Trophoblast cell (in vitro differentiated cells and primary cell): ENCODE measurements at places on chromosomes 2 and 18.

GRCh38 chr2:79210274-79210917 lies 50.8 kb upstream of the REG3A start:
- DNase-seq: no peak

- no peak for DNase-seq
These were observed 19.3 kb upstream of the DSG2 start for GRCh38 chr18:31478688-31479087.

DNA sequence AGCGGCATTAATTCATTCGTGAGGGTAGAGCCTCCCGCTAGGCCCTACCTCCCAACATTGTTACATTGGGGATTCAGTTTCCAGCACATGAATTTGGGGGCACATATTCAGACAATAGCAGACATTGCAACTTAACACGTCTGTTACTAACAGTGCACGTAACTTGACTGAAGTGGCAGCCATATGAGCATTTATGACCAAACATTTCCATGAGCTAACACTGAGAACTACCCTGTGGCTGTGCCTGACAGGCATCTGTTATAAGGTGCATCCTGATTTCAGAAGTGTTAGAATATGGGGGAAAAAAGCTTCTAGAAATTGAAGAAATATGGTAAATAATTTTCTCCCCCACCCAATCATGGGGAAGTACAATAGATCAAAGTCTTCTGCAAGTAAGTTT lies 24.5 kb downstream of the MALT1 start:
- no peak for DNase-seq

GRCh38 chr2:161139098-161139987 lies 20.9 kb upstream of the TANK start:
- DNase-seq: peak; percentile 43

DNA sequence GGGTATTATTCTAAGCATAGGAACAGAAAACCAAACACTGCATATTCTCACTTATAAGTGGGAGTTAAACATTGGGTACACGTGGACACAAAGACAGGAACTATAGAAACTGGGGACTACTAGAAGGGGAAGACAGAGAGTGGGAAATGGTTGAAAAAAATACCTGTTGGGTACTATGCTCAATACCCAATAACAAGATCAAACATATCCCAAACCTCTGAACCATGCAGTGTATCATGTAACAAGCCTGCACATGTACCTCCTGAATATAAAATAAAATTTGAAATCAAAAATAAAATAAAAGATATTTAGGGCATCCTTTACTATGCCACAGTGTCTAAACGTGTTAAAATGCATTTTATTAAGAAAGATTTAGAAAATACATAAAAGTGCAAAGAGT lies 221.0 kb upstream of the TFPI start:
- DNase-seq: no peak

GRCh38 chr2:206642075-206643025 lies at the start of gene FAM237A:
Gene FAM237A, plus strand, starts transcription at chr2:206642487. Its CDS starts 1,750 bp downstream, at chr2:206644237.
- DNase-seq: peak; percentile 78

DNA sequence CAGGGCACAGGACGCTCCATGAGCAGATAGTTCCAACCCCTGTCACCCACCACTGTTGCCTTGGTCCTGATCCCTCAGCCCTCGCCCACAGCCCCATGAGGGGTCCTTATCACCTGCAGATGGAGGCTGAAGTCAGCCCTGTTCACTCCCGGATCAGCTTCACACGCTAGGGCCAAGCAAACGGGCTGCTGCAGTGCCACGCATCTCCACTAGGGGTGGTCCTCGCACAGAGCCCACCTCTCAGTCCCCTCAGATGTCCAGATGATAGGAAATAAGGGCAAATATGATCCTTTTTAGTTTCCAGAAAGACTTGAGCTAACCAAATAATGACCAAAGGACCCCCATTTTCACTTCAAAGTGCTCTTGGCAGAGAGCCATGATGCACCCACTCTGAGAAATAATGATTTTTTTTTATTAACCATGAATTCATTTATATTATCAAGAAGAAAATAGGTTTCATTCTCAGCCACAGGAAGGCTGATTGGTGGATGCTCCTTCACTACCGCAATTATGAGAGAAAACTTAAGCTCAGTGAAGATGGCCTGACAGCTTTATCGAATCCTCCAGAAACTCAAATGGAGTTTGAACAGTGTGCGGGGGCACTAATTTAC lies 71.9 kb upstream of the KLHL29 start:
- DNase-seq: peak; percentile 14

DNA sequence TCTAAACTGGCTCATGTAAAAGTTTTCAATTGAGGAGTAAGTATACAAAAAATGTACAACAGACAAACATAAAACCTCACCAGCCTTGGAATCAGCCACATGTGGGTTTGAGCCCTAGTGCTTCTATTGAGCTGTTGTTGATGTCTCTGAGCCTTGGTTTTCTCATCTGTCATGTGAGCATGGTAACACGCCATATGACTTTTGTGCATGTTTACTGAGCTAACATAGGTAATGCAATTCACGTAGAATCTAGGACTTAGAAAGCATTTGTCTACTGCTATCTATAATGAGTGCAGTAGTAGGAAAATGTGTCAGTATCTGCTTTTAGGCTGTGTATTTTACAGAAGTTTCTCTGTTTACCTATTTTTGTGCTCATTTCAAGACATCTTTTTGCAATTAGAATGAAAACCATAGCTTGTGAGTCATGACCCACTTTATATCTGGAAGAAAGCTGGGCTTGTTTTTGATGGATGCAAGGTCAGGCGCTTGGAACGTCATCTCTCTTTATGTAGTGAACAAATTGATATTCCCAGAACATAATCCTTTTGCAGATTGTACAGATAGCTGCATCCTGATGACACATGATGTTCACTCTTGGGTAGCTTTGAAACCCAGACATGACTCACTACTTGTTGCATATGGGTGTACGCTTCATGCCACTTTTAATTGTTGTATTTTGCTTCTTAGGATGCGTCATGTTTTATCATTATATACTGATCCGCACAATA lies 94.3 kb downstream of the RNF144A start:
- DNase-seq: peak; percentile 8

- no peak for DNase-seq
These were observed 44.0 kb downstream of the SLC4A1AP start for GRCh38 chr2:27707462-27708256.

GRCh38 chr2:129467941-129468340 lies 511.5 kb upstream of the RAB6C start:
- no peak for DNase-seq

- DNase-seq: no peak
These were observed 91.4 kb upstream of the LINC00305 start for GRCh38 chr18:64240316-64240715.

DNA sequence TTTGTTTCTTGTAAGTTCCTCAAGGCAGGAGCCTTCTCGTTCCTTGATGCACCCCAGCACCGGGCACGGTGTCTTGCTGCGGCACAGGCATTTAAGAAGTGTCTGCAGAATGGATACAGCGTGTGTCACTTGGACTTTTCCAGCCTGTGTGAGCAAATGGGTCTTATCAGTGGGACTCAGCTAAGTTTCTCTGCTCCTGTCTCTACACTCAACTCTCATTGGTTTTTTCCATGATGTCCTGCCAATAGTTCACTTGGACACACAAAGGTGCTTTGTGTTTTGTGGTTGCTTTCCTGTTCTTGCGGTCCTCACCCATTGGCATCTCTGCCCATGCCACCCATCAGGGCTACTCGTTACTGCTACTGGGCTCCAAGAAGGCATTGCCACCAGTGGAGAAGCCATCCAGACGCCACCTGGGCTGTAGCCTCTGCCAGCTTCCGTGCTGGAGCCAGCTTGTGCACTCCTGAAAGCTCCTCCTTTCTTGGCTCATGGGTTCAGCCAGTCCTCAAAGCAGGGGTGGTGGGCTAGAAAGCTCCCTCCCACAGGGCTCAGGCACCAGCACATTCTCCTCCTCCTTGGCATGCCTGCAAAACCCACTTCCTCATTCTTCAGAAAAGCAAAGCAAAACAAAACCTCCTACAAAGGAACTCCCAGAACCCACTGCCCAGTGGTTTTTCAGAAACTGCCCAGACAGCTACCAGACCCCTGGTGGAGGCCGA lies 41.4 kb downstream of the IL1R2 start:
- DNase-seq: peak; percentile 73

- no peak for DNase-seq
These were observed 215.7 kb downstream of the DYSF start for GRCh38 chr2:71669058-71669456.

DNA sequence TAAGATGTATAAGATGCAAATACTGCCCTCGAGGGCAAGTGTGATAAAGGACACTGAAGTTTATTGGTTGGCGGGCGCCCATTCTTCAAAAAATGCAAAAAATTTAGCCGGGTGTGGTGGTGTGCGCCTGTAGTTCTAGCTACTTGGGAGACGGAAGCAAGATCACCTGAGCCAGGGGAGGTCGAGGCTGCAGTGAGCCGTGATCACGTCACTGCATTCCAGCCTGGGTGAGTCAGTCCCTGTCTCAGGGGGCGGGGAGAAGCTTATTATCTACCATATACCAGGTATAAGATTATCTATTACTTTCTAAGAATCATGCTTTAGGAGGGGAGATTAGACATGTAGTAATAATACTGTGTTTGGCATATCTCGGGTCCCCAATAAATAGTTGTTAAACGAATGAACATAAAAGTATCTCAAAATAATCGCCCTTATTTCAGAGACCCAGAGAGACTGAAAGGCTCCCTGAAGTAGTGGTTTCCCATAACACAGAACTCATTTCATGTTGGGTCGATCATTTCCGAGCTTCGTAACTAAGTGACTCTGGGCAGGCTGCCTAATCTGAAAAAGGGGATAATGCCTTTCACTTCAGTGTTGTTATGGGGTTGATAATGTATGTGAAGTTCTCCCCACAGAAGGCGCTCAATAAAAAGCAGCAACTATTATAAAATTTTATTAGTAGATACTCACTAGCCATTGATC lies 1.2 kb upstream of the SELENOI start:
- peak; percentile 87 for DNase-seq

DNA sequence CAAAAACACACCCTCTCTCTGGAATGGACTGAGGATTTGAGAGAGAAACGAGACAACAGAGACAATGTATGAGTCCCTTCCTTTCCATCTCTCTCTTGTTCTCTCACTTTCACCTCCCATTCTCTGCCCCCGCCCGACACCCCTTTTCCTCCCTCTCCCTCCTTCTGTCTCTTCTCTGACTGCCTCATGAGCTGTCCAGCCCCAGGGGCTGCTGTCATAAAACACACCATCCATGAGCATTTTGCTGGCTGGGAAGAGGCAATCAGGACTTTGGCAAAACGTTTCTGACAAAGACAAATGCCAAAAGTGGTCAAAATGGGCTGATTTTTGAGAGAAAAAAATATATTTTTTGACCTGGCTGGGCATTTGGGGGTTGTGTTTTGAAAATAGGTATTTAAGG lies 377.2 kb downstream of the EN1 start:
- DNase-seq: no peak

GRCh38 chr18:30969670-30970170 lies 72.8 kb downstream of the DSC3 start:
- peak; percentile 78 for DNase-seq

DNA sequence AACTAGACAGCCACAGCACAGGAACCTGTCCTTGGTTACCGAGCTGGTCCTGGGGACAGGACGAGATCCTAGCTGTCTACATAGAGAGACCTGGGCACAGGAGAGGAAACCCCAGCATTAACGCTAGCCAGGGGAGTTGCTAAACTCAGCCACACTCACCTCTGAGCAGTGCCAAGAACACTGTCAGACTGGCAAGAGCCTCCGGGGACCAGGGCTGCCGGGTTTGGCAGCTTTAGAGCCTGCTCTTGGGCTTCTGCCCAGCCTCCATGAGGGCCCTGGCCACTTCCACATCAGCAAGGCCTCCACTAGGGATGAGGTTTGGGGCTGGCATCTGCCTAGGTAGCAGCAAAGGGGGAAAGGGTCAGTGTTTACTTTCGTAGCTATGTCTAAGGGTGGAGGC lies 6.7 kb downstream of the TMBIM1 start:
- DNase-seq: no peak

DNA sequence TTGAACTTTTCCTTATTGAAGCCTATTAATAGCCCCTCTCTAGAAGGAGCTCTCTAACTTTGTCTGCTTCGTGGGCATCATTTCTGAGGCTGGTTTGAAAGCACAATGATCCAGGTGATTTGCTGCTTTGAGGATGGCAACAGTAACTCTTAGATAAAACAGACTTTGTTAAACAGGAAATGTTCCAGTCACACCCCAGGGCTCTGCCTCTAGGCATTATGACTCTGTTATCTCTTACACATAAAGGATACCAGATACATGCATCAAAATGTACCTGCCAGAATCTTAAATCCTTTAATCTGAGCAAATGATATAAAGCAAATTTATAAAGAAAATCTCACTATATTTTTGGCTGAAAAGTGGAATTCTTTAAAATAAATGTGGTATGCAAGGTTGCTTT lies 52.3 kb downstream of the GAD1 start:
- peak; percentile 65 for DNase-seq

GRCh38 chr2:200829258-200829655 lies 17.5 kb downstream of the BZW1 start:
- no peak for DNase-seq

DNA sequence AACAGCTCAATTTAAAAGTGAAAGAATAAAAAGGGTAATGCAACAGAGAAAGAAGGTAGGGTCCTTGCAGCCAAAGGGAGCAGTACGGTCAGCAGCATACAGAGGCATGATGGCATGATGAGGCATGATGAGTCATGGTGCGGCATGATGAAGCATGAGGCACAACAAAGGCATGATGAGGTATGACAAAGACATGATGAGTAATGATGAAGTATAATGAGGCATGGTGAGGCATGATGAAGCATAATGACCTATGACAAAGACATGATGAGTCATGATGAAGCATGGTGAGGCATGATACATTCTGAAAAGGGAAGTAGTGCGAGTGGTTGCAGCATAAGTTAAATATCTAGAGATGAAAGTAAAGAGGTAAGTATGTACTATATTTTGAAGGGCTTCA lies 673.2 kb downstream of the TMEM182 start:
- peak; percentile 53 for DNase-seq

DNA sequence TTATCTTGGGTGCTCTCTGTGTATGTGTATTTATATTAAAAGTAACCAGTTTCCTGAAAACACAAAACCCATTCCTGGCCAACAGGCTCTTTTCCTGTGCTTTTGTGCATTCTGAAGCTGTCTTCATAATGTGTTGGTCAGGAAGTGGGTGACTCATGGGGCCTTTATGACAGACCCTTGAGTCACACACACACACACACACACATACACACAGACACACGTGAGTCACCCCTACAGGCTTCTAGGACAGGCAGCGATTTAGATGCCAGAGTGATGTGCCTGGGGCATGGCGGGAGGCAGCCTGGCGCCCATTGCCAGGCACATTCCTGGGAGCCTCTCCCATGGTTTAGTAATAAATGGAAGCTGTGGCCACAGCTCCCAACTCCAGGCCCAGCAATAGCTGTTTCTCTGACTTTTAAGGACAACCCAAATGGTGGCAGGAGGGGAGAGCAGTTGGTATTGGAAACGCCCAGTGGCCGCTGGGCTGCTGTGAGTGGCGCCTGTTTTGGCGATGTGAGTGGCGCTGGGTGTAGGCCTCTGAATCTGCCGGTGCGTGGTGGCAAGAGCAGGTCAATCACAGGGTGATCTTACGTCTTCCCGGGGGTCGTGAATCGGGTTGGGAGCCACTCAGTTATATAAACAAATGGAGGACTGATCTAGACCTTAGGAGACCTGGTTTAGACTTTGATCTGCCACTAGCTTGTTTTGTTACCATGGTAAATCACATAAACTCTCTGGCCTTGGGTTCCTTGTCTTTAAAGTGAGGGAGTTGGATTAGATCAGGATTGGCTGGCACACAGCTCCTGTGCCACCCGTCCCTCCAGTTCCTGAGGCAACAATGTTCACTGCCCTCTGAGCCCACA lies 150.7 kb upstream of the DLX2 start:
- DNase-seq: peak; percentile 100
